ENCODE measurements at places on chromosomes 7 and 10.

GRCh38 chr10:36725581-36726520, 399.5 kb upstream of the ANKRD30A start:
- DNase-seq, result no peak

DNA sequence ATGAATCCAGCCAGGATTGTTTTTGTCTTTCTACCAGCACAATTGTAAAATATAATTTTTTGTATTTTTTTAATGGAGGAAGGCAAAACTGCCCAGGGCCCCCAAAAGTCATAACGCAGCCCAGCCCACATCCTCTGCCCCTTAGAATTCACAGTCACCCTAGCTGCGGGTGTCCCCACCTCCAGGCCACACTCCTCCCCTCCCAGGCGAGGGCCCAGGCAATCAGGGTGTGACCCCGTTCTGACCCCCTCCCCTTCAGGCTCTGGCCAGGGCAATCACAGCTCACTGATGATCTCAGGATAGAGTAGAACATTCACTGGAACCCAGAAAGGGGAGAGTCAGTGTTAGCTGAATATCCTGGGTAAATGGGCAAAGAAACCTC, 92.0 kb upstream of the MACROH2A2 start:
- DNase-seq, result no peak

DNA sequence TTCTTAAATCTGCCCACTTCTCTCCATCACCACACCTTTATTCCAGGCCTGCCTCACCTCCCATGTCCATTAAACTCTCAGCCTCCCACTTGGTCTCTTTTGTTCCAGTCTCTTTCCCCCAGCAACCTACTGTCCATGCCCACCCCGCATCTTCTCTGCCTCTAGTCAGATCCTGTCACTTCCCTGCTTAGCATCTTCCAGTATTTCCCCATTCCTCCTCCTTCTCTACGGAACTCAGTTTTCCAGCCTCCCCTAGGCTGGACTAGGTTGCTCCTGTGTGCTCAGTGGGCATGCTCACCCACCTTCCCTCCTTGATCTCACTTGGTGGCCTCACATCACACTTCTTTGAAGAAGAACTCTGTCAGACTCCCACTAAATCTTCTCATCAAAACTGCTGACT, 179.8 kb downstream of the BAMBI start:
- no peak for DNase-seq

DNA sequence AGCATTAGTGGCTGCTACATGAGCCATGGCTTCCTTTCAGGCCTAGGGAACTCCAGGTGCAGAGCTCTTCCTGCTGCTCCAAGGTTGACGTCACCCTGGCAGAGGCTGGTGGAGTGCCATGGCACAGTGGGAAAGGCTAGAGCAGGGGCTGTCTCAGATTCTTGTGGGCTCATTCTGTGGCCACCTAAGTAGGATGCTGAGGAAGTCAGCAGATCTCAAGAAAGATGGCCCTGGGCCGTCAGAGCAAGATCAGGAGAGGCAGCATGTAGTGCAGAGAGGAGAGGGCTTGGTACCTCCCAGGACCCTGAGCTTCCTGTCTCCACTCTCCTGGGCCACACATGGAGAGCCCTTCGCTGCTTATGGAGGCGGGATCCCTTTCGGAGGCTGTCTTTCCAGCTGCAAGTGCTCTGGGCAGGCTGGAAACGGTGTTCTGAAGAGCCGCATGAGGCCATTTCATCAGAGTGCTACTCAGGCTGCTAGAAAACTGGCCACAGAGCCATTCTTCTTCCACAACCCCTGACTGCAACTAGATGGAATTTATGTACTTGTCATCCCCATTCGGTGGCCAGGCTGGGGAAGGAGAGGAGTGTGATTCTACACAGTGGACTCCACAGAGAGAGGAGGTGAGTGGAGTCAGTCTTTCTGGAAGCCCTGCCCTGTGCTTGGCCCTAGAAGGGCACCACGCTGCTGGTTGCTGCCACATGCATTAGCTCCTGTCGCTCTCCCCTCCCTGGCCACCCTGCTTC, 304.2 kb downstream of the RPS24 start:
- DNase-seq, result no peak

GRCh38 chr10:130261306-130261705, 125.1 kb downstream of the GLRX3 start:
- DNase-seq, result no peak

DNA sequence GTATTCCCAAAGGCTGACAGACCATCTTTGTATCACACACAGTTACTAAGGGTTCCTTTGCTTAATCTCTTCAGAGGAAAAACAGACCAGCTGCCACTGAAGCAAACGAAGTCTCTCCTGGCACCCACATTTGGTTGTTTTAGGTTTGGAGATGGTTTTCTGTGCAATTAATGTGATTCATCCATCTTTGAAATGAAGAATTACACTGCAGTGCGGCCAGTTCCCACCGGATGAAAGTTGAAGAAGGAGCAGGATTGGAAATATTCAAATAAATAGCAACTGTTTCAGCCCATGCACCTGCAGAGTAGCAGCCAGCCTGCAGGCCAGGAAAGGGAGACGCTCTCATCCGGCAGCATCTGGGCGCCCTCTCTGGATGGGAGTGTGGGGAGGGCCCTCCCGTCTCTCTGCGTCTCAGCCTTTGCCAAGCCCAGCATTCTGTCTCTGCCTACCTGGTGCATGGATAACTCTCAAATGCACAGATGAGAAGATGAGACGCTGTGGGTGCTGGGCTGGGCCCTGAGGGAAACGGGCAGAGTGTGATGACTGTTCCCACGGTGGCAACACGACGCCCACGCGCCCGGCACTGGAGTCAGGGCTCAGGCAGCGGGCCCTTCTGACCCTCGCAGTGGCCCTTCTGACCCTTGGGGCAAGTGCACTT, 214.0 kb downstream of the PTPRN2 start:
- DNase-seq, result no peak

DNA sequence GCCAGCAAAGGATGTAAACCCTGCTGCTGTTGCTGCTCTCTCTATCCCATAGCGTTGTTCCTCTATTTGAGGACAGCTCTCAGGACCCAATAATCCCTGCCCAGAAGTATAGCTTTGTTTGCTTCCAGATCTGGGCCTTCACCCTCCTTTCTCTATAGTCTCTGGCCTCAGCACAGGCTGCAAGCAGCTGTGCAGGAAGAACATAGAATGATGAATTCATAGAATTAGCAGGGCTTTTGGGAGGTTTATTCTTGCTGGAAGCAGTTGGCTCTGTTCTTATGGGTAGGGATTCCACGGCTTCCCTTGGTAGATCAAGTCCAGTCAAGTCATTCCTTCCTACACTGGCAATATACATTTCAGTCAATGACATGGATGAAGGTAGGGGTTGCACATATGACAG, 354.7 kb downstream of the HPSE2 start:
- DNase-seq, result no peak

DNA sequence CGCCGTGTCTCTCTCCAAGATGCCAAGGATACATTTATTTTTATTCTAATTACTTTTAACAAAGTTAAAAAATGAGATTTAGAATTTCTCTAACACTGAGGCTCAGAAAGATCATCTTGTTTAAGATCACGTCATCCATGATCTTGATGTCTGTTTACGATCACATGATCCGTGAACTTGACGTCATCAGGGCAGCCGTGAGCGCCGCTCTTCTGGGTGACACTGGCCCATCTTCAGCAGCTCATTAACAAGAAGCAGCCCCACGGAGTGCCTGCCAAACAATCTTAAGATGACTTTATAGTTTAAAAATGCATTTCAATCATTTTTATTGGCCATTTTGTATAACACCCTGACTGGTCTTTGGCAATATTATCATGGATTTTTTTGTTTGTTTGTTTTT, 291.1 kb upstream of the PRKCQ start:
- DNase-seq, result no peak

DNA sequence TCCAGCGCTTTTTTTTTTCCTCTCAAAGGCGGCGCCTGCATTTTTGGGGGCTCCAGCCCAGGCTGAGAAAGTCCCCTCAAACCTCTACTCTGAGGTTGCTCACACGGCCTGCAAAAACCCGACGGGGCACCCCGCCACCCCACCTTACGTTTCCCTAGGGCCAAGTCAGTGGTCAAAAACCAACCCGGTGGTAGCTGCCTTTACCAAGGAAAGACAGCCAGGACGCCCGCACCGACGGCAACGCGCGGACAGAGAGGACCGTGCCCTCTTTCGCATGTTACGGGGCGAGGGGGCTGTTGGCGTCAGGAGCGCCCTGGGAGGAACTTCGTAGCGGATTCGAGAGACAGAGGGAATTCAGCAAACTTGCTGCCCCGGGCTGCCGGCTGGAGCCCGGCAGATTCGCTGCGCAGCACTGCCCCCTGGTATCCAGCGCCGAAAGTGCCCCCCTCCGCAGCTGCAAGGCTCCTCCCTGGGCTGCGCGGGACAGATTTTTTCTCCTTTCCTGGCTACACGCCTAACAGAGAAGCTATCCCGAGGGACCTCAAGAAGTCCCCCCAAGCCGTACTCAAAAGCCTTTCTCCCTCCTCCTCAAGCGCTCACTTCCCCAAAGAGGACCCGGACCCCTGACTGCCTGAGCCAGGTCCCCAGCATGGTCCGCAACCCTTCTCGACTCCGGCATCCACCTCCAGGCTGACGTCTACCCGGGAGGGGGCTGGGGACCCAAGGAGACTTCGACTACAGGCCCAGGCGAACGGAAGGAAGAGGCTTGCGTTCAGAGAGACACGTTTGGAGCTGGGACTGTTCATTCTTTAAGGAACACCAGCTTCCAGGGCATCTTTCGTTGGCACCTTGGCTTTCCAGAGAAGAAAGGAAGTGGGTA, 27.7 kb upstream of the VAX1 start:
- no peak for DNase-seq

- no peak for DNase-seq
Measured at GRCh38 chr7:143958781-143959180, 4.1 kb downstream of the OR2F1 start.

DNA sequence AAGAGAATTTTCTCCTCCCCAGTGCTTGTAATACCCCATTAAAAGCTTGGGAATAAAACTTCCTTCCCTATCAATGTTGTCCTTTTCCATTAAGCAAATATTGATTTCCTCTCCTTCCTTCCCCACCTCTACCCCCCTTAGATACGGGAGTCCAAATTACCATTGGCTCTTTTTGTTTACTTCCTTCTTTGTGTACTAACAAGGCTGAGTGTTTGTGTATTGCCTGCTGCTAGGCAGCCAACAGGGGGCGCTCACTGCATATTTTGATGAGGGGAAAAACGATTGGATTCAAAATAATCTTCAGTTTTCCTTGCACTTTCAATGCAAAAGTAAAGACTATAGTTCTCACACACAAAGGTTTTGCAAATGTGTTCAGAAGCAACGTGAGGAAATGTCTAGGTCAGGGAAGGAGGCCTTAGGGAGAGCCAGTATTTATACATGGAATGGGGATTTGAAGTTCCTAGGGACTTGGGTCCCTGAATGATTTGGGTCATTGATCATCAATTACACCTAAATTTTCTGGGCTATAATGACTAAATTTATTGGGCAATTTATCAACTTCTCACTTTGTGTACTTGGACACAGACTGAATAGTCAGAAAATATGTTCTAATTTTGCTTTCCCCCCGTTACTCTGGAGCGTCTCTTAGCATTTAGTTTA, 23.6 kb upstream of the VPS41 start:
- DNase-seq, result peak; percentile 19

DNA sequence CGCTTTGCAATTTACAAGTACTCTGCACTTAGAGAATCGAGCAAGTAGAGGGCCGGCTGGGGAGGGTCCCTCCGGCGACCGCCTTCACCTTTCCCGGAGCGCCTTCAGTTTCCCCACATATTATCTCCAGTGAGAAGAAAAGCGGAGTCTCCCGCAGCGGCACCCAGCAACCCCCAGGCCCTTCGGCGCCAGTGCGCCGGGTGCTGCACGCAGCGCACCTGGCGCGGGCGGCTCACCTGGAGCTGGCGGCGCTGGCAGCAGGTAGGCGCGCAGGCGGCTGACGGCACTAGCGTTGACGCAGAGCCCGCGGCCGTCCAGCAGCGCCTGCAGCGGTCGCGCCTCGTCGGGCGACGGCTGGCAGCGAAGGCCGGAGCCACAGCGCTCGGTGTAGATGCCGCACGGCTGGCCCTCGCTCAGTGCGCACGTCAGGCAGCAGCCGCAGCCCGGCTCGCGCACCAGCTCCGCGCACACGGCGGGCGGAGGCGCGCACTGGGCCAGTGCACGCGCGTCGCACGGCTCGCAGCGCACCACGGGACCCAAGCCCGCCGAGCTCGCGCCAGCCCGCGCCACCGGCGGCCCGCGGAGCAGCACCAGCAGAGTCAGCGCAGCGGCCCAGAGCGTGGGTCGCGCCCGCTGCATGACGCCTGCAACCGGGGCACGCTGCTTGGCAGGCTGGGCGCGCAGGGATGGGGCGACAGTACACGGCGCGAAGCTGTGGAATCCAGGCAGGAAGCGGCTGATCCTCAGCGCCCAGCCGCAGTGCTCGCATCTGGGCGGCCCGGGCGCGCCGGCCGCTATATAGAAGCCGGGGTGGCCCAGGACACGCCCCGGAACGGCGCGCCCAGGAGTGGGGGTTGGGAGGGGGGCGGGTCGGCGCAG, at the start of gene IGFBP3:
TSS of gene IGFBP3 (minus strand) at position 771 of the 879 bp plus-strand sequence. CDS start at position 639, 132 bp downstream.
- no peak for DNase-seq

DNA sequence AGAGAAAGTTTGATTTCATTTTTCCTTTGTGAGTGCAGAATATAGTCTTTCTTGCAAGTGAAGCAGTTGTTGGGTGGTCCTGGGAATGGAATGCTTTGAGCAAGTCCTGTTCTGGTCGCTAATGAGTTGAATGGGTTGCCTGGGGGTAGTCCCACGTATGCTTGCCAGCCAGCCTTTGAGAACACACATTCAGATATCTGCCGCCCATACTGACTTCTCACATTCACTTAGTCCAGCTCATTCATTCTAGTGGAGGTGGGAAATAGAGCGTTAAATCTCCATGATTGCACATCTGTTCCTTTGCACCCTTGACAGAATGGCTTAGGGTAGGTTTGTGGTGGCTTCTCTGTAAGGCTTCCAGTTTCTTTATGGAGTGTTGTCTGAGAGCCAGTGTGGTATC, 256.6 kb downstream of the SORCS3 start:
- no peak for DNase-seq

- DNase-seq, result no peak
Measured at GRCh38 chr10:25704622-25705021, 229.4 kb upstream of the MYO3A start.

Measured in stimulated activated CD8-positive, alpha-beta memory T cell treated with anti-CD3 and anti-CD28 coated beads, Interleukin-7, amount 100 ng/mL, for 24 hours (primary cell).